ENCODE measurements at places on chromosomes 16 and 17.

DNA sequence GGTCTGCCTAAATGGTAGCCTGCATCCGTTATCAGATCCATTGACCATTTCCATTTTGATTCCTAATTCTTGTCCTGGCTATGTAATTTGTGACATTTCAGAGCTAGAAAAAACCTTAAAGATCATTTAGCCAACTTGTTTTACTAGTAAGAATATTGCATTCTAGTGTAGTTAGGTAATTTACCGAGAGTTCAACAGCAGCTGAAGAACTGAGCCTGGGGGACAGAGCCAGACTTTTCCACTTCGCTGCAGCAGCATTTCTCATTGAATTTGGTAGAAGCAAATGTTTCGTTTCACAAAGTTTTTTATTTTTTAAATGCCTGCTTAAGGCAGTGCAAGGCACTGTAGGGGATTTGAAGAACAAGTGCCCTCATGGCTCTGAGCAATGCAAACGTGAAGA, 59.2 kb upstream of the MARCHF10 start:
- no peak for DNase-seq

DNA sequence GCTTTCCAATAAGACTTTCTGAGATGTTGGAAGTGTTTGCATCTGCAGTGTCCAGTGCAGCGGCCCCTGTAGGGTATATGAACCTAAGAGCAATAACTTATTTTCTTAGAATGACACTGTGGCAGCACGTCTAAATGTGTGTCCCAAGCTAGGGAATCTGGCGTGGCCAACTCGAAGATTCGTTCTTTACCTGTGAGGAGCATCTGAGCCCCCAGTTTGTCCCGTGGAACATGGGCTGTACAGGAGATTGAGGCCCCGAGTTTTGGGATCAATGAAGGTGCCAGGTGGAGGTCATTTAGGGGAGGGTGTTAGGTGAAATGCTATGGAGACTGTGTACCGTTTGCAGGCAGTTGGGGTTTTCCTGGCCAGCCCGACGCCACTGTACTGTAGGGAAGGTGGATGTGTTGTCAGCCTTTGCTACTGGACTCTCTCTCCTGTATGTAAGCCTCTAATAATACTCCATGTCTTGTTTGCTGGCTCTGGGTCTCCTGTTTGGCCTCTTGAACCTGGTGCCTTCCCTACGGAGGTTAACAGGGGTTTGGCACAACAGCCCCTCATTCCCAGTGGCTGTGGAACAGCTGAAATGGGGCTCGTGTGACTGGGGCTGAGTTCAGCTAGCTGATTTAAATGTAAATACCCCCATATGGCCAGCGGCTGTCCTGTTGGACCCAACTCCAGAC, 45.5 kb upstream of the SDK2 start:
- no peak for DNase-seq

DNA sequence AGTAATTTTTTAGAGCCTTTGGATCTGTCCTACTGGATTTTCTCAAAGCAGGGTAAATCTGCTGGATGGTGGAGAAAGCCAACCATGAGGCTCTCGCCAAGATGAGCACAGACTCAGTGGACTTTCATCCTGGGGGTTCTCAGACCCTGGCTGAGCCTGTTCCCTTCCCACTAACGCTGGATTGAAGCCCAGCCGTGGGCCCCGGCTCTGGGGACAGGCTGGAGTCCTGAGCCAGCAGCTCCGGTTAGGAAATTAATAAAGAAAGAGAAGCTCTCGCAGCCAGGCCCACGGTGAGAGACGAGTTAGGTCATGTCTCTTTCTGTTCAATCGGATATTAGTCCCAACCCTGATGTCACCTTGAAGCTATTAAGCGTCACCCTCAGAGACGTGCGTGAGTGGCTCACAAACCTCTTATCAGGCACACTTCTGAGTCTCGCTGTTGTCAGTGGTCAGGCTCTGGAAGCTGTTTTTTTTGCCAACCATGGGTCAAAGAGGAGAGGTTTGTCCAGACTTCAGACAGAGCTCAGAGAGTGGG, 27.1 kb downstream of the MEOX1 start:
- no peak for DNase-seq

GRCh38 chr16:71709229-71709781, 15.2 kb downstream of the PHLPP2 start:
- DNase-seq = no peak
